ENCODE measurements at places on chromosomes 6 and 20.

GRCh38 chr6:136326038-136326553, 36.5 kb upstream of the BCLAF1 start:
- no peak for DNase-seq

DNA sequence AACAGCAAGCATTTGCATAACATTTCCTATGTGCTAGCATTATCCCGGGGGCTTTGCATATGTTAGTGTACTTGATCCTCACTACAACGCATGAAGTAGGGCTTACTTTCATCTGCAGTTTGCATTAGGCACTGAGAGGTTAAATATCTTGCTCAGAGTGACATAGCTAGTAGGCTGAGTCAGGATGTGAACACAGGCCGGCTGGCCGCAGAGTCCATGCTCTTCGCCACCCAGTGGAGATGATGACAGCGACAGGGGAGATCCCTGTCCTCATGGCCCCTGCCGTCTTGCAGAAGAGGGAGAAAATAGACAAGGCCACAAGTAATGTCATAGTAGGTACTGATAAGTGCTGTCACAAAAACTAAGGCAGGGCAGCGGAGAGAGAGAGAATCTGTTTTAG, 46.9 kb downstream of the LYRM4 start:
- DNase-seq = no peak

DNA sequence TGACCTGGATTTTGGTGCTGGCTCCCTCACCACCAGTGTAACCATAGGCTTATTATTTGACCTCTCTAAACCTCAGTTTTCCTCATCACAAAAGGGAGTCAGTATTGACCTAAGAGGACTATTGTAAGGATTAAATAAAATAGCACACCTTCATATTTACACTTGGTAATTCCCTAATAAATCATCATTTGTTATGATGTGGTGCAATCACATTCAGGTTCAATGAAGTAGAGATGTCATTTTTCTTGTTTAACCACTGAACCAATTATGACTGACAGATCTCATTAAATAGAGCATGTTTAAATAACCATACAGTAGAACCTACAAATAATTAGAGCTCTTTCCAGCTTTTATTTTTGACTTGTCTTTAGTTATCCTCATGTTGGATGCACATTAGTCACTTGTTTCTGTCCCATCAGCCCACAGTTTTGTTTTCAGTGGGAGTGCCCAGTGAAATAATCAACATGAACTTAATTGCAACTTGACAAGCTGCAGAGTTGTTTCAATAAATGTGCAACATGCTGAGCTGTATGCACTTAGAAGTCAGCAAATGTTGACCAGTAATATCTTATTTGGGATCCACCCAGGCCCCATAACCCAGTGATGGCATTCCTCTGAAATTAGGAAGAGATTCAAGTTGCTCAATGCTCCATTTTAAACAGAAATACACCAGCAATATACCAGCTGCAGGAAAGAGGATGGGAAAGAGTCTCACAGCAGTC, 451.7 kb upstream of the MARCKS start:
- no peak for DNase-seq

DNA sequence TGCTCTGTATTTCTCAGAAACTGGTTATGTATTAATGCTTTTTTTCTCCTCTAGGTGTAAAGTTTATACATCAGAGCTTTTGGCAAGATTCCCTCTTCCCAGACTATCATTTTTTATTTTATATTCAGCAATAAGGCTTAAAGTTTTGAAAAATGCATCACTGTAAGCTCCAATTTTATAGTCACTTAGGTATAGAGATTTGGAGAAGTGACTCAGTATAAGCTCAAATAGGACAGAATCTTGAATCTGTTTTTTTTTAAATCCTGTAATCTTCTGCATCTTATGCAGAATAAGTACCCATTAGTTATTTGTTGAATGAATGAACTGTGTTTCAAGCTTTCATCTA, 1.0 kb downstream of the NCOA7 start:
- DNase-seq = no peak

DNA sequence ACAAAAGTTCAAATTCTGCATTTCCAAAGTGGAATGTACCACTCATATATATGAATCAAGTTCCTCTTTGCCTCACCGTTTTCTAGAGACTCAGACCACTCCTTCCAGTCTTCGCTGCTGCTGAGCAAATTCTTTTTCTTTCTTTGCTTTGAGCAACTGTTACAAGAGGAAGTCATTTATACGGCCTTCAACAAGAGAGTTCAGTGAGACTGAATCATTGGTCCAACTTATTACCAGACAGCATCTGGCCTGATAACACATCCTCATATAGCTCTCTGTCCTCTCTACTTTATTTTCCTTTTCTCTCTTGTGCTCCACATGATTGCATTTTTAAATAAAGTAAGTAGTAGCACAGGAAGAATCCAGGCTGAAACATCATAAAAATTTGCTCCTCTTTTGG, 652.7 kb downstream of the PHF3 start:
- no peak for DNase-seq

Measured in NCI-H1694 (cell line).